ENCODE measurements at places on chromosomes 5 and 9. TPM values are rescaled to one million over a fixed set of nuclear protein-coding genes. Genes with fewer than 3 reads are reported as not detected.

- DNase-seq, result no peak
- H3K27ac ChIP-seq, result no peak overlapping the region
- H3K27me3 ChIP-seq, result peaks cover 2% of the 10 kb centered on the region
- no peaks in the 10 kb centered on the region for H3K4me1 ChIP-seq
- H3K36me3 ChIP-seq, result no peaks in the 10 kb centered on the region
These were observed 55.9 kb downstream of the PCSK1 start for GRCh38 chr5:96377167-96377566.

DNA sequence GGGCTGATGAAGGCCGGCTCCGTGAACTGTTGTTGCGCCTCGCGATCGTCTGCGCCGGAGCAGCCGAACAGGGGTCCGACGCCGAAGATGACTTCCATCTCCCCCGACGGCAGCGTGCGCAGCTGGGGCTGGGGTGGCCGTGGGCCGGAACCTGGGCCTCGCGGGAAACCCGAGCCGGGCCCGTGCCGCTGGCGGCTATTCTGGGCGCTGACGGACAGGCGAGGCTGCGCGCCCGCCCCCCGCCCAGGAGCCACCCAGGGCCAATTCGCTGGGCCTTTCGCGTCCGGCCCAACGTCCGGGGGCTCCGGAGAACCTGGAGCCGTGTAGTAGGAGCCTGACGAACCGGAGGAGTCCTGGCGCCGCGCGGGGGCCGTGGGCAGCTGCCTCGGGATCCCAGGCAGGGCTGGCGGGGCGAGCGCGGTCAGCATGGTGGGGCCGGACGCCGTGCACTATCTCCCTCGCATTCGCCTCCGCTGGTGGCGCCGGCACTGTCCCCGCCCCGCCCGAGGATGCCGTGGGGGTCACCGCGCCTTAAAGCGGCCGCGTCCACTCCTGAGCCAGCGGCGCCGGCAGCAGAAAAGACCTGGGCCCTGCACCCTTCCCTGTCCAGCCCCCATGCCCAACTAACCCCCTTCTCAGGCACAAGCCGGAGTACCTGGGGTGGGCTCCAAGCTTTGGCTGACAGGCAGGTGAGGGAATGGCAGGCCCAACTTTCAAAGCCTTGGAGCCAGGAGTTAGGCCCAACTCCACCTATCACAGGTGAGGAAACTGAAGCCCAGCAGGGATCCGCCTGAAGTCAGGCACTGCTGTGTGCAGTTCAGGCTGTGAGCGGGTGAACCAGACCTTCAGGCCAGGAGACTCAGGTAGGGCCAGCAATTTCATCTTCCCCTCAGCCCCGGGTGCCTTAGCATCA, at the start of gene PROB1:
Gene PROB1, minus strand, starts transcription at position 451 of the 913 bp plus-strand sequence. Its CDS starts 23 bp downstream, at position 428.
- DNase-seq, result no peak
- H3K4me3 ChIP-seq, result peak within 1 kb of the TSS; percentile 89
- no peak within 1 kb of the TSS for H3K27ac ChIP-seq
- peaks cover 1% of the 10 kb centered on the region for H3K36me3 ChIP-seq
- no peaks in the 10 kb centered on the region for H3K27me3 ChIP-seq
- H3K4me1 ChIP-seq, result peaks cover 36% of the 10 kb centered on the region

ARL10 gene
- 3.9 TPM for total RNA-seq

FAM78A gene
- 24.1 TPM for total RNA-seq
